ENCODE measurements at places on chromosomes 2 and 18. TPM values are rescaled to one million over a fixed set of nuclear protein-coding genes. Genes with fewer than 3 reads are reported as not detected.

NLRC4 gene
- not detected for total RNA-seq

COBLL1 gene
- 5.6 TPM for total RNA-seq

CCL20 gene
- total RNA-seq = not detected

NEB gene
- total RNA-seq = 1.1 TPM

TDRD15 gene
- total RNA-seq = not detected

LOXHD1 gene
- total RNA-seq = 0.08 TPM

Data from naive thymus-derived CD8-positive, alpha-beta T cell (primary cell).